ENCODE measurements at places on chromosomes 3 and 15.

DNA sequence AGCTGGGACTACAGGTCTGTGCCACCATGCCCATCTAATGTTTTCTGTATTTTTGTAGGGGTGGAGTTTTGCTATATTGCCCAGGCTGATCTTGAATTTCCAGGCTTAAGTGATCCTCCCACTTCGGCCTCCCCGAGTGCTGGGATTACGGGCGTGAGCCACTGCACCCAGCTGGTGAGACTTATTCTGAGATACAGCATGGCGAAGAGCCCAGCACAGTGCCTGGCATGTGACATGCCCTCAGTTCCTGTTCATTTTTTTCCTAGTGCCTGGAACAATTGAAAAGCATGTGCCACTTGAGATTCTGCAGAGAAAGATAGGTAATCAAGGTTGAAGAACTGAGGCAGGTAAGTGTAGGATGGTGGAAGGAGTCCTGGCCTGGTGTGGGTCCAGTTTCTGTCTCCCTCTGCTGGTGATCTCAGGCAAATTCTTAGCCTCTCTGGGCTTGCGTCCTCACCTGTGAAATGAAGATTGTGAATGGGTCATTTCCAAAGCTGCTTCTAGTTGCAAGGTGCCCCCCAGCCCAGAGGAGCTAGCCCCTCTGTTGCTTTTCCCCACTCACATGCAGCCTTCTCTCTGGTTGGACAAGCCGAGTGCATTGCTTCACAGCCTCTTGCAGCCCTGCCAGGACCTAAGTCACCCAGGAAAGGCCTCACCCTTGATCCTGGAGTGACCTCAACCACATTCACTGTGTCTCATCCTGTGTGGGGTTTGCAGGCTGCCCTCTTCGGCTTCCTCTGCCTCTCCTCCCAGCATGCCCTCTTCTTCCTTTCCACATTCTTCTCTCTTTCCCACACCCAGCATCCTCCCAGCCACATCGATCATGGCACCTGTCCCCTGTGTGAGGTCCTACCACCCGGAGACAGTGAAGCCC is 4.3 kb upstream of the RHCG start:
- DNase-seq = no peak

- DNase-seq = no peak
Observed at GRCh38 chr15:101620671-101621070, 31.5 kb downstream of the TM2D3 start.

DNA sequence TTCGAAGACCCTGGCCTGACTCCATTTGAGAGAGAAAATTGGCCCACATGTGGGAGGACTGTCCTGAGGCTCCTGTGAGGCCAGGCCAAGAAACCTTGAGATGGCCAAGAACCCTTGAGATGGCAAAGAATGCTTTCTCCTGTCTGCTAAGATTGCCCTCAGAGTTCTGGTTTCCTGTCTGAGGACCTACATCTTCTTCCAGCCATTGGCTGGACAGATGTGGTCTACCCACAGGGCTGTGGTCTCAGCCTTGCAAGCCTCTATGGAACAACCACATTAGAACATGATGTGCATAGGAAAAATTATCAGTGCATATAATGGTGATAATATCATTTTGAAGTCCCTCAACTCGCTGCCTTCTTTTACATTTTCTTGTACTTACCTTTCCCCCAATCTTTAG is 10.8 kb upstream of the RASA2 start:
- no peak for DNase-seq

DNA sequence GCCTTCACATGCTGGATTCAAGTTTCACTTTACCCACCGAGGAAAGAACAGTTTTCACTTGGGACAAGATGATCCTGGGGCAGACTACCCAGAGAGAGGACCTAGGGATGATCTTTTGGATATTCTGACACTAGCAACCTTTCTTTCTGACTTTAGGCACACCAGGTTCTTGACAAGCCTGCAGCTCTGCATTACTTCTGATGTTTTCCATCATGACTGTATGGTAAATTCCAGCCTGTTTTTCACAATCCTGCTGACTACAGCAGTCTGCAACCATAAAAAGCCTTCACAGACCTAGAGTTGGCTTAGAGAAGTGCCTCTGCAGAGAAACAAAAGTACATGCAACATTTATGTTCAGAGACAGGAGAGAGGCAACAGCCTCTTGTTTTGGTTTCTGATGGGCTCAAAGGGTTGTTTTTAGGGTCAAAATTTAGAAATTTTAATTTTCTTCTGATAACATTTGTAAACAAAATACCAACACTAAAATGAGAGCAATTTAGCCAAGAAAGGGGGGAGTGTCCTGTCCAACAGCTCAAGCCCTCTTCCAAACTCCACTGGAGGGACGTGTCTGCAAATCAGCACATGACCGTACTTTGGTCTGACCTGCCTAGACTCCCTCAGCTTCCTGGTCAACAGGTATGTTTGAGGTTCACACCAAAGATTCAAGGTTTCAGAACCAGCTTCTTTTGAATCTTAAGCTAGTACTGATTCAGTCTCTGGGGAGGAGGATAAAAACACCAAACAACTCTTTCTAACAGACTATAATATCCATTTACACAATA is 799 bp downstream of the ABI3BP start:
- DNase-seq = no peak

DNA sequence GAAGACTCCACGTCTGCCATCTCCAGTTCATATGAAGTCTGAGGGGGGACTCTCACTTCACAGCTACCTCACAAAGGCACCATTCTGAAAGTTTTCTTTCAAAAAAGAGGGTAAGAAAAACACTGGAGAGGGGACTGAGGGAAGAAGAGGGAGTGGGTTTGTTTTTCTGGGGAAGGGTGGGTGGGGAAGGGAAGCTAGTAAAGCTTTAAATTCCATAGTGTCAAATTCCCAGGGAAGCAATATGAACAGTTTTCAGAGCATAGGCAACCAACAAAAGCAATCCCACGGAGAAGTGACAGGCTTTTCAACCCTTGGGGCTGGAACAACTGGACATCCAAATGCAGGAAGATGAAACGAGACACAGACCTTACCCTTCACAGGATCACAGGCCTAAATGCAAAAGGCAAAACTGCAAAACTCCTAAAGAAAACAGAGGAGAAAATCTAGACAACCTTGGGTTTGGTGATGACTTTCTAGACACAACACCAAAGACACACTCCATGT is 61.7 kb downstream of the CHSY1 start:
- DNase-seq = no peak

- DNase-seq = peak; percentile 30
Observed at GRCh38 chr15:70327856-70328678, 230.3 kb upstream of the TLE3 start.

- no peak for DNase-seq
Observed at GRCh38 chr15:41462084-41462795, 31.4 kb upstream of the ITPKA start.

GRCh38 chr3:136263251-136263650 is 13.1 kb downstream of the PCCB start:
- DNase-seq = no peak

DNA sequence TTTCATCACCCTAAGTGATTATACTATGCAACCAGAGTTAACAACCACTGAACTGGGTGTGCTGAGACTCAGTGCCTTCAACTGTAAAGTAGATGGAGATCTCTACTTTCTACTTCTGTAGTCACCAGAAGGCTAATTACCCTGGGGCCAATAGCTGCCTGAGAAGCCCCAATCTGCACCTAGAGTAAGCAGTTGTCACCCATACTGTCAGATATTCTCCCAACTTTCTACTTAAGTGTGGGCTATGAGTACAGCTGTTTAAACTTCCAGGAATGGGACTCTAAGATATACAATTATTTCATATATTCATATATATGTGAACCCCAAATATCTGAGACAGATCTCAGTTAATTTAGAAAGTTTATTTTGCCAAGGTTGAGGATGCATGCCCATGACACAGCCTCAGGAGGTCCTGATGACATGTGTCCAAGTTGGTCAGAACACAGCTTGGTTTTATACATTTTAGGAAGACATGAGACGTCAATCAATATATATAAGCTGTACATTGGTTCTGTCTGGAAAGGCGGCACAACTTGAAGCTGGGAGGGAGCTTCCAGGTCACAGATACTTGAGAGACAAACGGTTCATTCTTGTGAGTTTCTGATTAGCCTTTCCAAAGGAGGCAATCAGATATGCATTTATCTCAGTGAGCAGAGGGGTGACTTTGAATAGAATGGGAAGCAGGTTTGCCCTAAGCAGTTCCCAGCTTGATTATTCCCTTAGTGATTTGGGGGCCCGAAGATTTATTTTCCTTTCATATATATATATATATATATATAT is 41.9 kb downstream of the CCNL1 start:
- DNase-seq = no peak

- no peak for DNase-seq
Observed at GRCh38 chr15:60679256-60679655, 200.3 kb upstream of the ICE2 start.

- no peak for DNase-seq
Observed at GRCh38 chr3:95228416-95228815, 1165.6 kb downstream of the NSUN3 start.

DNA sequence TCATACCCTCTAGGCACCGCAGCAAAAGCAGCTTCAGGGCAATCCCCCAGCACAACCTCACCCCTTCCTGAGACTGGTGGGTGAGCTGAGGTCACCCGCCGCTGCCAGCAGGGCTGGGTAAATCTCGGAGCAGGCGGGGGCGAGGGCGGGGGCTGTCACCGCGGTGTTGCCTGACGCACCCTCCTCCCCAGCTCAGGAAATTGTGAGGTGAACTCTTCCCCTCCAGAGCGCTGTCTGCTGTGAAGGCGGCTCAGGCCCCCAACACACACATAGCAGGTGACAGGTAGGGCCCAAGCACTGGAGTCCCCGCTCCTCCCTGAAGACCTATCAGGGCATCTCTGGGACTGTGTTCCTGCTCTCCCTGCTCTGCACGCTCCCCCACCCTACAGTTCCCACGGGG is 30.2 kb upstream of the FURIN start:
- no peak for DNase-seq

DNA sequence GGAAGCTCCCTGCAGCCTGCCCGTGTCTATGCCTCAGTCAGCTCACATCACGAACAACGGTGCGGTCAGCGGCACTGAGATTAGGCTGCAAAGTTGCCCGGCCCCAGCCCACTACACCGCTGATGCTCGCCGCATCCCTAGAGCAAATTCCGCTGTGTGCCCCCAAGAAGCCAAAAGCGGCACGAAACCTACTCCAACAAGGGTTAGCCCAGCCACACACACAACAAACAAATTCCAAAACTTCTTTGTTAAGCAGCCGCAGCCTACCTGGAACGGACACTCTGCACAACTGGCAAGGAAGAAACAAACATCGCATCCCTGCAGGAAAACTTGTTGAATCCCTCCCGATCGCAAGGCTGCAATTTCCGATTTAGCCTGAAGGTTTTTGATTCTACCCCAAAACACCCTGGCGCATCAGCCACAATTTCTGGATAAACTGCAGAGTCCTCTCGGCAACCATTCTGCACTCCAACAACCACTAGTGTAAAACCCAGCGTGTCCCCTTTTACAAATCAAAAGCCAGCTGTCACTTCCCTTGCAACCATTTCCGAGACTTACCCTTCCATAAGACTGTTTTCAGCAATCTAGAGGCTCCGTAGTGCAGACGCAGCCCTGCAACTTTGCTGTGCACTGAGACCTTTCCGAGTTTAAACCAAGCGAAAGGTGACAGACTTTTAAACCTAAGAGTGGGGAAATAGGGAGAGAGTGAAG is 449 bp downstream of the ROBO1 start:
- no peak for DNase-seq

DNA sequence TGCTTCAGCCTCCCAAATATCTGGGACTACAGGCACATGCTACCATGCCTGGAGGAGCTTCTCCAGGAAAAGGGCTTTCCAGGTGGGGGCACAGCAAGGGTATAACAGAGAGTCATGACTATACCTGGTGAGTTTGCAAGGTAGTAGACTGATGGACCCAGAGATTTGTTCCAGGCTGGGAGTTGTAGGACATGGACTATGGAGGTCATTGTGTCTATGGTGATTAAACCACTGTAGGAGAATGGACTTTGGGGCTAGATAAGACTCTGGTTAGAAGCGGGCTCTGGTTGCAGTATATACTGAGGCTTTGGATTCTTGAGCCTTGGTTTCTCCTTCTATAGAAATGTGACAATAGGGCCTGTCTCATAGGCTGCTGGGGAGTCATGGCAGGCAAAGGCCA is 104.7 kb downstream of the EPHB1 start:
- DNase-seq = no peak

GRCh38 chr3:191008074-191008473 is 145.6 kb upstream of the GMNC start:
- DNase-seq = no peak

Data from AG04450 (cell line).